CD8-positive, alpha-beta memory T cell (primary cell): ENCODE measurements at places on chromosomes 3 and 15. TPM values are rescaled to one million over a fixed set of nuclear protein-coding genes. Genes with fewer than 3 reads are reported as not detected.
A peak's percentile ranks its signal among the peaks of the same experiment; 100 is the strongest.

Gene C3orf18
- total RNA-seq: 13.0 TPM

Gene HYAL3
- total RNA-seq: 8.4 TPM

DNA sequence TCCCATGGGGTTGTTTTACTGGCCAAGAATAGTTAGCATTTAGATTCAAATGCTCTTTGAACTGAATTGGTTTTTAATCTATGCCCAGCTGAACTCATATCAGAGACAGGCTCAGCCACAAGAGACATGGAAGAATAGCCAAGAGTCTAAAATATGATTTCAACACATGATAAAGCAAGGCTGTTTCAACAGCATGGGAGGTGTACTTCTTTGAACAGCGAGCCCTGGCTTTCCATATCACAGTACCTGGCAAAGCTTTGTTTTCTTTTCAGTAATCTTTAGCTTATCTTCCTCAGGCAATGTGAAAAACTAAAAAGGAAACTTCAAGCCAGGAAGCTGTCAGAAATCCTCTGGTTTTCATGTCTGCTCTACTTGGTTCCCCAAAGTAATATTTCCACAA lies 413.6 kb upstream of the ADAMTS9 start:
- no peak overlapping the region for H3K4me3 ChIP-seq
- DNase-seq: no peak
- H3K4me1 ChIP-seq: no peaks in the 10 kb centered on the region
- H3K27me3 ChIP-seq: no peaks in the 10 kb centered on the region
- H3K27ac ChIP-seq: no peak overlapping the region
- H3K36me3 ChIP-seq: no peaks in the 10 kb centered on the region

GRCh38 chr3:107660306-107660976 lies 137.7 kb downstream of the BBX start:
- peaks cover 7% of the 10 kb centered on the region for H3K4me1 ChIP-seq
- H3K4me3 ChIP-seq: no peak overlapping the region
- H3K36me3 ChIP-seq: no peaks in the 10 kb centered on the region
- H3K27ac ChIP-seq: no peak overlapping the region
- peak; percentile 8 for DNase-seq

DNA sequence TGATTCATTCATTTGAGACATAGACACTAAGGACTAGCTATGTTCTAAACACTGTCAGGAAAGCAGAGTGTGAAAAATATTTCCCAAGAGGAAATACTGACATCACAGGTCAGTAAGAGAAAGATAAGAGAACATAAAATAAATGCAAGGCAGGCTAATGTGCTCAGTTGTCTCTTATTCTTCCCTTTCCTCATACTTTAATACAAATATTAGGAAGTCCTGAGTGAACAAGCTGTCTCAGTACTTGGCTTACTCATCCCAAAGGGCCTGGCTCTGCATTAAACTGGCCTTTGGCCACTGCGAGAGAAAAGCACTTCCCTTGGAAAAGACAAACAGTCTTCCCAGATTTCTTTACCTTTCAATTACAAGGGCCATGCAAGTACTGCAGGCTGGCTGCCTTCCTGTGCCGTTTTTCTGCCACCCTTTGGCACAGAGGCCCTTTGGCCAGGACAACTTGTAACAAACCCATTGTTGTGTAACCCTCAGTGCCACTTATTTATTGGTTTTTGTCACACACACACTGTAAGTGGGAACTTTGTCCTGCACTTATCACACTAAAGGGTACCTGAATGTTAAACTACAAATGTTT lies 31.7 kb downstream of the EDC3 start:
- no peaks in the 10 kb centered on the region for H3K27me3 ChIP-seq
- H3K4me3 ChIP-seq: no peak overlapping the region
- no peaks in the 10 kb centered on the region for H3K4me1 ChIP-seq
- DNase-seq: no peak

- no peak overlapping the region for H3K4me3 ChIP-seq
- no peak overlapping the region for H3K27ac ChIP-seq
- no peak for DNase-seq
- H3K36me3 ChIP-seq: no peaks in the 10 kb centered on the region
These were observed 16.7 kb downstream of the MCTP2 start for GRCh38 chr15:94247789-94248638.

DNA sequence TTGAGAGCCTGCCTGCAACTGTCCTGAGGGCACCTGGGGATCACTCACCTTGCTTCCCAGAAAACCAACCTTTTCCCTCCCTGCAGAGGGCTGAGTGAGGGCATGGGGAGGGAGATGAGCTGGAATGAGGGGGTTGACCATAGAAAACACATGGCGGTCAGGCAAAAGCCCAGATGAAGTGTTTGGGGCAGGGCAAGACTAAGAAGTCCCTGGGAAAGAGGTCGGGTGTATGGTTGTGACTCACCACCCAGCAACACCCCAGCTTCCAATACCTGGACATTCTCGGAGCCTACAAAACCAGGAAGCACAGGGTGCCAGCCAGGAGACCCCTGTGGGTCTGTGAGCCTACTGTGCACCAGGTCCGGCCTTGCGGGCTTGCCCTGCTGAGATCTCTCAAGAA lies 95.3 kb upstream of the ATP2B2 start:
- no peaks in the 10 kb centered on the region for H3K36me3 ChIP-seq
- no peaks in the 10 kb centered on the region for H3K27me3 ChIP-seq
- no peak overlapping the region for H3K4me3 ChIP-seq
- peaks cover 28% of the 10 kb centered on the region for H3K4me1 ChIP-seq
- no peak for DNase-seq
- no peak overlapping the region for H3K27ac ChIP-seq

DNA sequence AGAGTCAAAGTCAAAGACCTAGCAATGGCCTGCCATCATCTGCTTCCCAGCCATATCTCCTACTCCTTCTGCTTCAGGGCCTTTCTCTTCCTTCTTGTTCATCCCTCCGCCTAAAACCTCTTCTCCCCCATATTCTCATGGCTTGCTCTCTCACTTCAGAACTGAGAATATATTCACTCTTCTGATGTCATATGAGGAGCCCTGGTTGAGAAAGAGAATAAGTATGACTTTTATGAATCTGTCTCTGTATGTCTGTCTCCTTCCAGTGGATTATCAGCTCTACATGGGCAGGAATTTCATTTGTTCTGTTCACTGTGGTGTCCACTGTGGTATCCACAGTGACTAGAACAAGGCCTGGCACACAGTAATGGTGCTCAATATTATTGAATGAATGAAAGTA lies 11.8 kb downstream of the ZNF592 start:
- H3K4me3 ChIP-seq: no peak overlapping the region
- H3K27ac ChIP-seq: no peak overlapping the region
- DNase-seq: no peak
- peaks cover 52% of the 10 kb centered on the region for H3K4me1 ChIP-seq
- H3K36me3 ChIP-seq: no peaks in the 10 kb centered on the region
